DMS153 (cell line): ENCODE measurements at places on chromosomes 3 and 15.
A peak's percentile ranks its signal among the peaks of the same experiment; 100 is the strongest.

DNA sequence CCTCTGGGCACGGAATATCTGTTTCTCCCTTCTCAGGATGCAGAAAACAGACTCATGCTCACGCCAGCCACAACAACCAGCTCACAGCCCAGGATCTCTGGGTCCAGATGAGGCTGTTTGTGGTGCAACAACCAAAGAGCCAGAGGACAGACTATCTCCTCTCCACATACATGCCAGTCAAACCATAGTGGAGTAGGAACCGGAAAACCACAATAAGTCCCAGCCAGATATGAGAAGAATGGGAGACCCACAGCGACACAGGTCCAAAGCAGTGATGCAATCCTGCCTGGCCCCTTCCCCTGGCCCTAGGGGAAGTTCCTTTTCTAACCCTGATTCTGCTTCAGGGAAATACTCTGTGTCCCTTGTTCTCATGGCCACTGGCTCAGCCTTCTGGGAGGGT is 27.6 kb downstream of the MEX3B start:
- no peak for DNase-seq

DNA sequence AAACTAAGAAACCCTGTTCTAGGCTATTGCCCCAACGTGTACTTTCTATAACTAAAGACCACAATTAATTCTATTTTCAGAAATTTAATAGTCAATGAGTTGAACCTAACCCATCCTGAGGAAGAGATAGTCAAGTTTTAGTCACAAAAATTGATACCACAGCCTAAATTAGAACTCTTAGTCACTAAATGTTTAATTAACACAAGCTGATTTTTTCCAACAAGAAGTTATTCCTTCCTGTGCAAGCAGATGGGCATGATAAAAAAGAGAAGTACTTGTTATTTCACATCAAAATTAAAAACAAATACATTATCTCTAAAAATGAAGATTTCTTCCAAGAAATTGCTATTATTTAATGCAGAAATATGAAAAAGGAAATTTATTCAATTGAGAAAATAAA is 38.4 kb upstream of the TERB2 start:
- DNase-seq, result no peak

DNA sequence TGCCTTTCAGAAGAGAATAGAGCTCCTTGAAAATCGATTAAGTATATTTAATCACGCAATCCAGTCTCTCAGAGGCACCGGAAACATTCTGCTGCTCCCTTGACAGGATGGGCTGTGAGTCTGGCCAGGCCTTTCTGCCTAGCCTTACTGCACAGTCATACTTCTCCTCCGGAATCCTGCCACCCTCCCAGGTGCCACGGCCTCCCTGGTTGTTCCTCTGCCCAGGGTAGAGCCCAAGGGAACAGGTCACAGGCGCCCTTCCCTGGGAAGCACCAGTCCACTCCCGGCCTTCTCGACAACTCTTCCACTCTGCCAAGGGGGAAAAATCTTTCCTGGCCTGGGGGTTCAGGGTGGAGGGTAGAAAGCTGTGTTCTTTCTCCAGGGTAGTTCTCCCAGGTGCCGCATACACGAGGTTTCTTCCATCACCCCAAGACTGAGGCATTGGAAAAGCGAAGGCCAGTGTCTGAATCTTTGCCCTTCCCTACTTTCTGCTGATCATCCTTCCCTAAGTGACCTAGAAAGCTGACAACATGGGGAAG is 17.4 kb upstream of the SYNM start:
- no peak for DNase-seq

GRCh38 chr3:13223574-13224237 is 150.5 kb upstream of the IQSEC1 start:
- no peak for DNase-seq

DNA sequence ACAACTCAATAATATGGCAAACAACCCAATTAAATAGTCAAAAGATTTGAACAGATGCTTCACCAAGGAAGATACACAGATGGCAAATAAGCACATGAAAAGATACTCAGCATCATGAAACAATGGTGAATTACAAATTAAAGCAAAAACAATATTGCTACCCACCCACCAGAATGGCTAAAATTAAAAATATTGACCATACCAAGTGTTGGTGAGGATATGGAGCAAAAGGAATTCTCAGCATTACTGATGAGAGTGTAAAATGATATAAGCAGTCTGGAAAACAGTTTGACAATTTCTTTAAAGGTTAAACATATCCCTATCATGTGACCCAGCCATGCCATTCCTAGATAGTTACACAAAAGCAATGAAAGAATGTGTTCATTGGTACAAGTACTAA is 5.7 kb upstream of the PXYLP1 start:
- no peak for DNase-seq

DNA sequence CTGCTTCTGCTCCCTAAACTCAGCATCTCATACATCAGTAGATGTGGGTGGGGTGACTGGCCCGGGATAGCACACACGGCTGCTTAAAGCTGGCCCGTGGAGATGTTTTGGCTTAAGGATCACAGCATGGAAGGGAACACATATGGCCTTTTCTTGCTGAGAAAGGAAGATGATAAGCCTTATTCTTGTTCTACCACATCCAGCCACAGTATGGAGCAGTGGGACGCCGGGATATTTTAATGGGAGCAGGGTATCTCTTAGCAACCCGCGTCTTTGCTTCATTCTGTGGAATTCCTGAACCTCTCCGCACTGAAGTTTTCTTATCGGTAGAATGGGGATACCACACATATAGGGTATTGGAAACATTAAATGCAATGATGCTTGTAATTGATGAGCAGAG is 94.1 kb upstream of the PROK2 start:
- DNase-seq, result no peak

- no peak for DNase-seq
Observed at GRCh38 chr15:72790302-72790910, 6.8 kb upstream of the ADPGK start.

GRCh38 chr3:113245761-113246161 is 34.4 kb downstream of the BOC start:
- DNase-seq, result no peak

GRCh38 chr3:192847941-192848340 is 69.7 kb downstream of the MB21D2 start:
- DNase-seq, result no peak

DNA sequence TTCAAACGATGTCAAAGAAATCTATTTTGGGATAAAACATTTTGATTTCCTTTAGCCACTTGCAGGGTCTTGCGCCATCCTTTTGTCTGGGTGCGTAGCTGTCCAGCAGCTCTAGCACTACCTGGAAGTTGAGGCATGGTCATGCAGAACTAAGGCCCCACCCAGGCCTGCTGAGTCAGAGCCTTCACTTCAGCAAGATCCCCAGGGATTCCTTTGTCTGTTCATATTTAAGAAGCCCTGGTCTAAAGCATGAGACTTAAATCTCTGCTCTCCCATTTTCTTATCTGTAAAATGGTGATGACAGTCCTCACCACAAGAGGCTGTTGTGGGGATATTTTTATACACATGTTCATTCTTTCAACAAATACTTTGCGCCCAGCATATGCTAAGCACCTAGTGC is 99.0 kb upstream of the CTDSPL start:
- DNase-seq, result no peak

GRCh38 chr15:92845126-92845508 is 55.0 kb upstream of the CHD2 start:
- DNase-seq, result peak; percentile 34

DNA sequence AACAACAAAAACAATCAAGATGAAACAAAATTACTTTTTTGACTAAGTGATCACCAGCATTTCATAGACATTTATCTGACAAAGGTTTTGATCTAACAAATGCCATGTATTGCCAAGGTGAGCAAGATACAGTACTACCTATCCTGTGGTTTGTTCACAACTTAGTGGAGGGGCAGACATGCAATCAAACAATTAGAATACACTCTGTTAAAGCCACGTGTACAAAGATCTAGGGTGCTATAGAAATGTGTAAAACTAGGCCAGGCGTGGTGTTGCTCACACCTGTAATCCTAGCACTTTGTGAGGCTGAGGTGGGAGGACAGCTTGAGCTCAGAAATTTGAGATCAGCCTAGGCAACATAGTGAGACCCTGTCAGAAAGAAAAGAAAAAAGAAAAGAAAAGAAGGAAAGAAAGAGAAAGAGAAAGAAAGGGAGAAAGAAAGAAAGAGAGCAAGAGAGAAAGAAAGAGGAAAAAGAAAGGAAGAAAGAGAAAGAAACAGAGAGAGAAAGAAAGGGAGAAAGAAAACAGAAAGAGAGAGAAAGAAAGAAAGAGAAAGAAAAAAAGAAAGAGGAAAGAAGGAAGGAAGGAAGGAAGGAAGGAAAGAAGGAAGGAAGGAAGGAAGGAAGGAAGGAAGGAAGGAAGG is 1.4 kb upstream of the TRIM69 start:
- no peak for DNase-seq

- no peak for DNase-seq
Observed at GRCh38 chr3:195698647-195699387, 22.0 kb upstream of the MUC20 start.

DNA sequence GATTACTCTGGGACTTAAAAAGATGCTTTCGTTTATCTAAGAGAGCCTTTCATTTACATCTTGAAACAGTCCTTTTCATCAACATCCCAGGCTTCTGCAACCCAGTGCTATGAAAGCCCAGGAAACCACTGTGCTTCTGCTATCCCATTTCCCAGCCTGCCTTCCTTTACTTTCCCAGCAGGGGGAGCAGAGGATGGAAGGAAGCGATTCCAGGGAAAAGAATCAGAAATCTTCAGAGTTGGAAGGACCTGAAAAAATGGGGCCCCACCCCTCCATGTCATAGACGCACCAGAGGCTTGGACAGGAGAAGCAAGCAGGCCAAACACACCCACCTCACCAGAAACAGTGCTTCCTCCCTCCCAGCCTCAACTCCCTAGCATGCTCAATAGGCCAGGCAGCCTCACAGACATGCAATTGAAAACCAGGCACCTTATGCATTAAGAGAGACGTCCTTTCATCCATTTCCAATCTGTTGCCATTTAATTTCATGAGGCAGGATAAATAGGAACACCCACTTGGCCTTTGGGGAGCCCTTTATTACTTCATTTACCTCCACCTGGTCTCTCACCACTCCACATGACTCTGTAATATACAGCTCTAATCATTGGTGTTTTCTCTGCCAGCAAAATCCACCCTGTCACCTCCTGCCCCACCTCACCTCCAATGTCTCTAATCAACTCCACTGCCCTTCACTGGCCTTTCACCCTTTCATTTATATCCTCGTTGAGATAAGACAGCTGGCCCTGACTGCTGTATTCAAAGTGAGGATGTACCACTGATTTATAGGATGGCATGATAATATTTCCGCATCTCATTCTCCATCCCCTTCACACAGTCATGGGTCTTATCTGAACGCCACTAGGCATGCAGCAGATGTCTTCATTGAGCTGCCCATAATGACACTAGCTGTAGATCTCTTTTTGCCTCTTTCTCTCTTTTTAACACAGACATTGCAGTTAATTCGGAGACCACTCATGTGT is 583.9 kb downstream of the NTRK3 start:
- no peak for DNase-seq

GRCh38 chr3:52463416-52463815 is 8.0 kb downstream of the NISCH start:
- DNase-seq, result no peak

DNA sequence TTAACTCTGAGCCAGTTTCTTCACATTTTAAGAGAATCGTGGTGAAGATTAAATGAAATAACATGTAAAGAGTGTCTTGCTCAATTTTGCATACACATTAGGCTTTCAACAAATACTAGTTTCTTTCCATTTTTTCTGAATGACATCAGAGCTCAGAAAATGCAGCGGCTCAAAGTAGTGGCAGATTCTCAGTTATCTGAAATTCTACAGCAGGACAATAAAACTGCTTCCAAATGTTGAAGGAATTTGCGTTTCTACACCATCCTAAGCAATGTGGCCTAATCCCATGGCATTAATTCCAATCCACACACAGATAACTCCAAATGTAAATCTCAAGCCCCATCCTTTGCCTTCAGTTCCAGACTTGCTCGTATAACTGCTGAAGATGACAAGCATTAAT is 115.8 kb downstream of the PLCH1 start:
- no peak for DNase-seq

GRCh38 chr3:192825657-192826200 is 91.9 kb downstream of the MB21D2 start:
- peak; percentile 83 for DNase-seq

DNA sequence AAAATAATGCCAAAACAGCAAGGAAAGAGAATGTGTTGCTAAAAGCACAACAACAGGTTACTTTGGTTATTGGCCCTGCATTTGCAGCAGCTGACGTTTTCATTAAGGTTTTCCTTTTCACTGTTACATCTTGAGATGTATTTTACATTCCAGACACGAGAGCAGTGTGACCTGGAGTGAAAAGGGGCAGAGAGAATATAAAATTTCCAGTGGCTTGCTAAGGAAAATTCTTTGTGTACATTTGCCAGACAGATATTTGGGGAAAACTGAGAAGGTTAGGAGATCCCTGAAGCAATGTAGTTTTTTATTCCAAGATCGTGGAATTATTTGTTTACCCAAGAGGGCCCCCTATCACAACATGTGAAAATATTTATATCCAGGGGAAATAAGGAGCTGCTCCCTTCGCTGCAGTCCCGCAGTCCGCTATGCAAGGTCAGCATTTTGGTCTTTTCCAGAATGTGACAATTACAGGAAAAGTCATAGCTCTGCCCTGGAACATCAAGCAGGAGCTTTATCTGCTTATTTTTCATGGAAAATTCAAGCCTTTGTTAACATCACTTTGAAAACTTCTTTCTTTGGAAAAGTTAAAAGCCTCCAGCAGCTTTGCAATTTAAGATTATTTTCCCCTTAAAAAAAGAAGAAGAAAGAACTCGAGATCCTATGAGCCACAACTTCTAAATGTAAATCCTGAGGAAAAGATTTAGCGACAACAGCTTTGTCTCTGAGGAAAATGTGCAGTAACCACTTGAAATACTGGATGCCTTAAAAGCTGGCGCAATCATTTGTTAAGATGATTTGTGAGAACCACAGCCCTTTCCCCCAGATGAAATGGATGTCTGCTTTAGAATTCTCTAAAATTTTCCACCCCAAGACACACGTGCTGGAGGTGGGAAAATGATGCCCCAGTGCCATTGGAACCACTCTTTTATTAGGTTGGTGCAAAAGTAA is 256.4 kb upstream of the TPM1 start:
- no peak for DNase-seq

- DNase-seq, result peak; percentile 93
Observed at GRCh38 chr3:192079098-192079497, 618.1 kb downstream of the PYDC2 start.
